ENCODE measurements at places on chromosomes 4 and X.

- DNase-seq: peak; percentile 18
These were observed 32.5 kb downstream of the SLC10A6 start for GRCh38 chr4:86816501-86817273.

- DNase-seq: no peak
These were observed 26.8 kb downstream of the PRPS1 start for GRCh38 chrX:107654872-107655761.

DNA sequence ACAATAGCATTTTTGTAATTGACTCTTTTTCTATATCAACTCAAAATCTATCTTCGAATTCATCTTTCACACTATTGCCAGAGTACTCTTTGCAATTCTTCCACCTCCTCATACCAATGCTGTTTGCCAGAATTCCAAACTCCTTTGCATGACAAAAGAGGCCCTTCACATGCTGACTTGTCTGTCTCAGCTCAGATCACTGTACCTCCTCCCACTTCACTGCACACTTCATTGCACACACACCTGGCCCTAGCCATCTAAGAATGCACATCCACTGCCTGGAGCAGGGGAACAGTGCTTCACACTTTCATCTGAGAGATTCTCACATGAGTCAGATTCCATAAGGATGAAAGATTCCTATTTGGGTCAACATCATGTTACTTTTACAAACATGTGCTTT, 56.5 kb downstream of the PRDM5 start:
- no peak for DNase-seq

- DNase-seq: no peak
These were observed 669 bp upstream of the PPARGC1A start for GRCh38 chr4:23890369-23891063.

DNA sequence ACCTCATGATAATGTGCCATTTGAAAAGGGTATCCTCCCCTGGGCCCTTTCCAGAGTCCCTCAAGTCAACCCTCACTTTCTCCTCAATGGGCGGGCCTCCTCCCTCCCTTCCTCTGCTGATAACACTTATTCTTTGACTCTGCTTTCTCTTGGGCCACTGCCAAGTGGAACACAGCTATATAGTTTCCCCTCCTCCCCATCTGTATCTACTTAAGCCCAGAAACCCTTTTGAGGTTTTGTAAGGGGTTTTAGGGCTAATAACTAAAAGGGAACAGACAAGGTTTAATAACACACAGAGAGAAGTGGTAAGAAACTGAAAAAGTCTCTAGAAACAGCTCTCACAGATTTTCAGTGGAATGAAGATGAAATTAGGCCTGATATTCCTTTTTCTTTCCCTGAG, 116.7 kb downstream of the GPC3 start:
- DNase-seq: no peak

GRCh38 chr4:3355266-3355748, 62.5 kb downstream of the RGS12 start:
- DNase-seq: no peak

DNA sequence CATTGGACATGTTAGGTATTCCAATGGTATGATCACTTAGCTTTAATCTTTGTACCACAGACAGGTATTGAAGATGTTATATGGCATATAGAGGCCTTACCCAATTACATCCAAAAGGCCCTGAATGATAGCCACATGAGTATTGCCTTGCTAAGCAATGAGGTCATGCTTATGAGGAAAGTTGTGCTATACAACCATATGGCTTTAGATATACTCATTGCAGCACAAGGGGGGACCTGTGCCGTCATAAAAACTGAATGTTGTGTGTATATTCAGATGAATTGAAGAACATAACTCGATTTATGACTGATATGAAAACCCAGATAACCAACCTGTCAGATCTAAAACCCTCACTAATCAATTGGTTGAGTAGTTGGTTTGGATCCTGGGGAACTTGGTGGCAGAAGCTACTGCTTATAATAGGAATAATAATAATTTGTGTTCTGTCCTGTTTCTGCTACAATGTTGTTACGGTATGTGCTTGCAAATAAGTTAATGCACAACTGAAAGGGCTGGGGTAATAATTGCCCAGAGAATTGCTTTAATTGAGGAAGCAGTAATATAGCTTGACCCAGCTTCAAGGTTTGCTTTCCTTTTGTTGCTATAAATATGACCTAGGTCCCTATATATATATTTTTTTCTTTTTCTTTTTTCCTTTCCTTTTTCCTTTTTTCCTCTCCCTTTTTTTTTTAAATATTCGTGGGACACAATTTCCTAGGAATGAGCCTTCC, 21.5 kb upstream of the CSTF2 start:
- no peak for DNase-seq

DNA sequence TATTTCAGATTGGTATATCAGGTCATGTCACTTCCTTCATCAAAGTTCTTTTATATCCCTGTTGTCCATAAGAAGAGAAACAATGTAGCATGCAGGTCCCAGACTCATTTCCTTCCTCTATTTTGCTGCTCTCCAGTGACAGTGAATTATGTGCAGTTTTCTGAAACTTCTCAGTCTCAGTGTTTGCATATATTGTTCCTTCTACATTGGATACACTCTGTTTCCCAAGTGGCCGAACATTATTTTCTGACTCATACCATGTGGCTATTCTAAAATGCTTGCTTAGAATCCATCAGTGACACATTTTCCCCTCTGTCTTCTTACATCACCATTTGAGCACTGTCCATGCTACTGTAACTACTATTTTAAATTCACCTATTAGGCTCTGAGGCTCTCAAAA, 305.7 kb downstream of the PDHA2 start:
- DNase-seq: no peak

DNA sequence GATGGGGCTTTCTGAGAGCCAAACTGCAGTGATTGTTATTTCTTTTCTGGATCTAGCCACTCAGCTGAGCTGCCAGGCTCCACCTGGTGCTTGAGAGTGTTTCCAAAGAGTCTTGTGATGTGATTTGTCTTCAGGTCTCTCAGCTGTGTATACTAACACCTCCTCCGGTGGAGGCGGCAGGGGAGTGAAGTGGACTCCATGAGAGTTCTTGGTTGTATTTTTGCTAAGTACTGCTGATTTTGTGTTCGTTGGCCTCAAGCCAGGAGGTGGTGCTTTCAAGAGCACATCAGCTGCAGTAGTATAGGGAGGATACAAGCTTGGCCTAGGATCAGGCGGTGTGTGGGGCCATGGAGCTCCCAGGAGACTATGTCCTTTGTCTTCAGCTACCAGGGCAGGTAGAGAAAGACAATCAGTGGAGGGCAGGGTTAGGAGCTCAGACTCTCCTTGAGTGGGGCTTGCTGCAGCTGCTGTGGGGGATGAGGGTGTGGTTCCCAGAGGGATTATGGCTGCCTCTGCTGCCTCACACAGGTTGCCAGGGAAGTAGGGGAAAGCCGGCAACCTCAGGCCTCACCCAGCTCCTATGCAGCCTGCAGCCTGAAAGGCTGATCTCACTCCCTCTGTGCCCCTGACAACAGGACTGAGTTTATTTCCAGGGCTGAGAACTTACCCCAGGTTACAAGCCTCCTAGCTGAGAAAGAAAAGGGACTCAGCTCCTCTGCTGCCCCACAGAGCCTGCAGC, 62.4 kb downstream of the NPFFR2 start:
- no peak for DNase-seq

DNA sequence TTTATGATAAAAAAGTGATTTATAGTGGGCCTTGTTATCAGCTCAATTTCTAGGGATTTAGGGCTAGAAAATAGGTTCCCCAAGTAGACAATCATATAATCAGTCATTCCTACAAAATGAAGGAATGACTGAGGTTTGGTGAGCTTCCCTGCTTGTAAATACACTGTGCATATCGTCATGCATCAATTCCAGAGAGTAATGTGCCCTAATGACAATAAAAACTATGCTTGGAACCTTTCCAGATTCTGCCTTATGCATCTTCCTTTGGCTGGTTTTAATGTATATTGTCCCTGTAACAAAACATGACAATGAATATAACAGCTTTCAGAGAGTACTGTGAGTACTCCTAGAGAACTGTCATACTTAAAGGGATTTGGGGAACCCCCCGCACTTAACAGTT, 1310.9 kb downstream of the PCDH7 start:
- no peak for DNase-seq

- no peak for DNase-seq
These were observed 38.7 kb downstream of the DCHS2 start for GRCh38 chr4:154452798-154453346.

GRCh38 chr4:113739197-113739596, 22.3 kb downstream of the CAMK2D start:
- DNase-seq: no peak

- DNase-seq: no peak
These were observed 203.2 kb upstream of the FGF13 start for GRCh38 chrX:138914767-138915166.

DNA sequence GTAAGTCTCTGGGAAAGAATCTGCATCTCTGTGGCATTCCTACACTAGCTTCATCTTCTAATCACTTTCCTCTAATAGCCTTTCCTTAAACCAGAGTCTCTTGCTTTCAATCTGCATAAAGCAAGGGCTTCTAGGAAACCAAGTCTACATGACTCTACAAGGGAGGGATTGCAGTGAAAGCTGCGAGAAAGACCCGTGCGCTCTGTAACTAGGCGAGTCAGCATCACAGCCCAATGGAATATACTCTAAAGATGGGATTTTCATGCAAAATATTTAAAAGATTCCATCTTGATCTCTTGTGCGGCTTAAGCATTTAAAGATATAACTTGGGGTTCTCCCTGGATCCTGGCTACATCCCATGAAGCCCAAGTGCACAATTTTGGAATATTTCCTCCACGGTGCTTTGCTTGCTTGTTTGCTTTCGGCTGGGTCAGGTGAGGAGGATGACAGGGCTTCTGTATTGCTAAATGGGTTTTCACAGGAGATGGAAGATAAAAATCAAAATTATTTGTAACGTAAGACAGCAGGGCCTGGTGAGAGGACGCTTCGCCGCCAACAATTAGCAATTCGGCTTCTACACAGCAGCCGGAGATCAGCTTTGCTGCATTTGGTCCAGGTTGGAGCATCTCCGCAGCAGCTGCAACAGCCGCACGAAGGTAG, 687 bp upstream of the GRIA2 start:
- peak; percentile 17 for DNase-seq

GRCh38 chr4:40058121-40058520, 1.5 kb downstream of the N4BP2 start:
- DNase-seq: peak; percentile 1

DNA sequence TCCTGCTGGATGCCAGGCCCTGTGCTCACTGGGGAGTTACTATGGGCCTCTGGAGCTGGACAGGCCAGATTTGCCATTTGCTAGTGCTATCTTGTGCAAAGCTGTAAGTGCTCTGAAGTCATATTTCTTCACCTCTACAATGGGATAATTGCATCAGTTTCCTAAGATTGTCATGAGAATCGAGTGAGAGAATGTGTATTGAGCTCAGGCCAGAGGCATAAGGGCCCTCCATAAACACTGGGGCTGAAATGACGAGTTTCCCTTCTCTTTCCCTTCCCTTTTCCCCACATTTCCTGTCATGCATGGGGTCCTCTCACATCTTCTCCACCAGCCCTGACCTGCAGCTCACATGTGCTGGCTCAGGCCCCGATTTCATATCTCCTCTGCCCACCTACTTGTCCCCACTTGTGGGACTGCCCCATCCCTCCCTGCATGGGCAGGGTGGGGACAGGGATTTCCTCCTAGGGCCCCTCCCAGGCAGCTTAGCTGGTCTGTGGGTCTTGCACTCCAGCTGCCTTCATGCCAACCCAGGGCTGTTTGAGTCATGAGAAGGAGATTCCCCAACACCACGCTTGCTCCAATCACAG, 358.8 kb downstream of the MID1IP1 start:
- no peak for DNase-seq

- DNase-seq: no peak
These were observed 259.0 kb upstream of the PCDH7 start for GRCh38 chr4:30461218-30461617.

- DNase-seq: no peak
These were observed 18.3 kb downstream of the DKC1 start for GRCh38 chrX:154780968-154781367.

DNA sequence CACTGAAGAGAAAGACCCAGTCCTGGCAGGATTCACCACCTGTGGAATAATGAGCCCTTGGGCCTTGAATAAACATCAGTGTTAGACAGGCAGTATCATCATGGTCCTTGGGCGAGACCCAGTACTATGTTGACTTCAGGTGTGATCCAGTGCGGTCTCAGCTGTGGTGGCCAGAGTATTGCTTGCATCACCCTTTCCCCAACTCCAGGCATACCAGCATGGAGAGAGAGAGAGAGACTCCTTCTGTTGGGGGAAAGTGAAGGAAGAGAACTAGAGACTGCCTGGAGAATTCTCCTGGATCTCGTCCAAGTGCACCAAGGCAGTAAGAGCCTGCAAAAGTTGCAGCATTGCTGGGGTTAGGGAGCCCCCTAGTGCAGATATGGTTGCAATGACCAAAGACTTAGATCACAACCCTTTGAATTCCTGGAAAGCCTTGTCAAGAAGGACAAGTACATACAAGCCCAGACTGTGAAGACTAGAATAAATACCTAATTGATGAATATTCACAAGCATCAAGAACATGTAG, 61.1 kb upstream of the VAMP7 start:
- peak; percentile 55 for DNase-seq

DNA sequence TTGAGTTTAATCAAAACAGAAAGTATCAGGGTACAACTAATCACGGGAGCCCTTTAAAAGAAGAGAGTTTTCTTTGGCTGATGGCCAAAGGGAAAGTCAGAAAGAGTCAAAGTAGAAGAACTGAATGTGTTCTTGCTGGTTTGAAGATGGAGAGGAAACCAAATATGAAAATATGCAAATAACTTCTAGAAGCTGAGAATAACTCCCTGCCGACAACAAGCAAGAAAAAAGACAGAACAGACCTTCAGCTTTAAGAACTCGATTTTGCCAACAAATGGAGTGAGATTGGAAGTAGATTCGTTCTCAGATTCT, 903.8 kb downstream of the STIM2 start:
- DNase-seq: no peak

All from smooth muscle cell of the brain vasculature (primary cell).